ENCODE measurements at places on chromosomes 4 and X.

DNA sequence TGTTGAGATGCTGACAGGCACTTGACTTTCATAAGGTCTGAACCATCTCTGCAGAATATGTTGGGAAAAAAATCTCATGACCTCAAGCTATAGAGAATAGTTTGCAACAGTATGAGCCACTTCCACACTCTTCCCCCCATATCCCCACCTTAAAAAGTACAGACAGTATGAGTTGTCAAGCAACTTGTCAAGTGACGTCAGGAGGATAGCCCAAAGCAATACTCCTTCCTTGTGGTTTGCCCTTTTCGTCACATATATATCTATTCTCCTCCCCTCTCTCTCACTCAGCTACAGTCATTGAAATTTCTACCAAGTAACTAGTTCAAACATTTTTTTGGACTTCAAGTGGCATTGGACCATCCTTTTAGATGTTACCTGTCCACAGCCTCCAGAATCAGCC is 67.7 kb downstream of the MCF2 start:
- no peak for DNase-seq

DNA sequence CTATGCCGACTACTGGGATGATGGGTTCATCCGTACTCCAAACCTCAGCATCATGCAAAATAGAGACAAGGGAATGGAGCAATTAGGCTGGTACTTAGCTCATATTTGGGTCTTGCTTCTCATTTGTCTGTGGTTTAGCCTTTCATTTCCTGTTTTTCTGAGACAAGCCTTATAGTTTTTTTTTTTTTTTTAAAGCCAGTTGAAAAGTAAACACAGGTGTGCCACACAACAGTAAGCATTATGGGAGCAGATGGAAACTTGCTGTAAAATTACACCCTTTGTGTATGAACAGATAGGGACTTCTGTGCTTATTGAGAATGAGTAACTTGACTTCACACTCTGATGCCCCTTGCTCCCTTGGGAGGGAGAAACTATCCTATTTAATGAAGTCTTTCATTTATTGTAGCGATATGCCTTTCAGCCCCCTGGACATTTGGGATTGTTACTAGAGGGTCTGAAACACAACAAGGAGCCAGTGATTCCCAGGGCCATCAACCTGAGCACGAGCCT is 13.7 kb downstream of the RASSF6 start:
- no peak for DNase-seq

DNA sequence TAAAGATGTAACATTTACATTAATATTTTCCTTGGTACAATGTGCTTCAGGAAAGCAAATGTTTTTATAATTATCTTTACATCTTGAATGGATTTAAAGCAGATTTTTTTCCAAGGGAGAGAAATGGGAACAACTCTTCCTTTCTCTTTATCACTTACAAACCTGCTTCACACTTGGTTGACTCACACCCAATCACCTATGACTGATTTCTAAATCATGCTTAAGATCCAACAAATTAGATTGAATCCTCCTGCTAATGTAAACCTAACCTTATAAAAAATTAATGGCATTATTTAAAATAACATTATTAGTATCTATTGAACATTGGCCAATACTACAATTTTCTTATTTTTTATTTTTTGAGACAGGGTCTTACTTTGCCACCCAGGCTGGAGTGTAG is 127.1 kb downstream of the INPP4B start:
- no peak for DNase-seq

DNA sequence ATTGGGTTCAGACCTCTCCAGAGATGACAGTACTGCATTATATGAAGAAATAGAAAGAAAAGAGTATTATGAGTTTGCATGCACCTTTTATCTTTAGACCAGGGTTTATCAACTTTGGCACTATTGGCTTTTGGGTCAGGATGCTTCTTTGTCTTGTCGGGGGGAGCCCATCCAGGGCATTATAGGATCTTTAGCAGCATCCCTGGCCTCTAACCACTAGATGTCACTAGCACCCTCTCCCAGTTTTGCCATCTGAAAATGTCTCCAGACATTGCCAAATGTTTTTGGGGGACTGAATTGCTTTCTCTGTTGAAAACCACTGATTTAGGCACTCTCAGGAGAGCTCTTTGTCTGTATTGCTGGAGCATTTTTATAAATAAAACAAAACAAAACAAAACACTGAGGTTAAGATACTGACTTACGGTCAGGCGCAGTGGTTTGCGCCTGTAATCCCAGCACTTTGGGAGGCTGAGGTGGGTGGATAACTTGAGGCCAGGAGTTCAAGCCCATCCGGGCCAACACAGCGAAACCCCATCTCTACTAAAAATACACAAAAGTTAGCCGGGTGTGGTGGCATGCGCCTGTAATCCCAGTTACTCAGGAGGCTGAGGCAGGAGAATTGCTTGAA is 23.6 kb downstream of the CA5B start:
- peak; percentile 14 for DNase-seq

- peak; percentile 58 for DNase-seq
Measured at GRCh38 chr4:112231779-112232713, at the start of gene AP1AR. AP1AR (plus strand) TSS chr4:112231787; CDS start chr4:112232092, 305 bp downstream.

DNA sequence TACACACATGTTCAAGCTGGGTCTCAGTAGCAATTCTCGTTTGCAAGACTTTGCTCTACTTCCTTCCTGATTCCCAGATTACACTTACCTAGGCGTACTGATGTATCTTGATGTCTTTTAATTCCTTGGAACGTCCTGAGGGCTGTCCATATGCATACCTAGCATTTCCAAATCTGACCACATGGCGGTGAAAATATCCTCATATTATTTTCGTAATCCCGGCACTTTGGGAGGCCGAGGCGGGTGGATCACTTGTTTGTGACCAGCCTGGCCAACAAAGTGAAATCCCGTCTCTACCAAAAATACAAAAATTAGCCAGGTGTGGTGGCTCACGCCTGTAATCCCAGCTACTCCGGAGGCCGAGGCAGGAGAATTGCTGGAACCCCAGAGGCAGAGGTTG is 1786.3 kb upstream of the TENM3 start:
- no peak for DNase-seq

GRCh38 chrX:1593286-1594271 is 2.2 kb downstream of the AKAP17A start:
- no peak for DNase-seq

GRCh38 chrX:44480591-44480990 is 62.1 kb downstream of the FUNDC1 start:
- no peak for DNase-seq

GRCh38 chr4:112673076-112673475 is 36.1 kb downstream of the LARP7 start:
- DNase-seq, result no peak

- DNase-seq, result no peak
Measured at GRCh38 chr4:708631-708933, 3.0 kb downstream of the PCGF3 start.

- DNase-seq, result no peak
Measured at GRCh38 chr4:62914758-62915157, 1494.5 kb downstream of the TECRL start.

DNA sequence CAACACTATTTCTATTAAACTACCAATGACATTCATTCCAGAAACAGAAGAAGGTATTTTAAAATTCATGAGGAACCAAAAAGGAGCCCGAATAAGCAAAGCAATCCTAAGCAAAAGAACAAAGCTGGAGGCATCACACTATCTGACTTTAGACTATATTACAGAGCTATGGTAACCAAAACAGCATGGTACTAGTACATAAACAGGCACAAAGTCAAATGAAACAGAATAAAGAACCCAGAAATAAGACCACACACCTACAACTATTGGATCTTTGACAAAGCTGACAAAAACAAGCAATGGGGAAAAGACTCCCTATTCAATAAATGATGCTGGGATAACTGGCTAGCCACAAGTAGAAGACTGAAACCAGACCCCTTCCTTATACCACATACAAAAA is 122.3 kb downstream of the ITIH6 start:
- no peak for DNase-seq

- DNase-seq, result no peak
Measured at GRCh38 chrX:132861076-132861475, 97.4 kb downstream of the HS6ST2 start.

DNA sequence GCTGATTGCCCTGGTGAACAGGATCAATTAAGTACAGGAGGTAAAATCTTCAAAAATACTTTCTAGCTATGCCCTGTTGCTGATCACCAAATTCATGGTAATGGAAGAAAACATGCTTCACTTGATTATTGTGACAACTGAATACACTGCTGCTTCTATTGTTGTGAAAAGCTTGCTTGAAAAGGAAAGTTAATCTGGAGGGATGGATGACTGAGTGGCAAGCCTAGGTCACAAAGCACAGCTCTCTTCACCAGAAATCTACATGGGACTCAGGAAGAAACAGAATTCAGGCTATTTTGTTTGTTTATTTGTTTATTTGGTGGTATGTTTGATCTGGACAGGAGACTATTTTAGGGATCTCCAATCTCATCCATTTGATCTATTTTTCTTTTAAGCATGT is 182.0 kb downstream of the MGST2 start:
- DNase-seq, result no peak

DNA sequence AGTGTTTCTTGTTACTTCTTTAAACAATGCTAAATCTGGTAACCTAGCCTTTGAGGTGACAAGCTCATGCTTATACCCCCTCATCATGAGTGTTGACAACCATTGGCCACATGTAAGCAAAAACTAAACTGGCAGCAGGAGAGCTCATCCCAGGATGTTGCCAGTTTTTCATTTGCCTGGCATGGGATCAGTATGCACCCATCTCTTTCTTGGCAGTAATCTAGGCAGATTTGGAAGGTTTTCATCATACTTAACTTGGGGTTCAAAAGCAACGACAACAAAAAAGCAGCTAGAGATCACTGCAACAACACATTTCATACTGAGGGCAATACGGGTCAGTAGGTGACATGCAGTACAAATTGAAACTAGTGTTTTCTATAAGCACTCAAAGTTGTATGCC is 122.0 kb downstream of the PPA2 start:
- no peak for DNase-seq

GRCh38 chr4:185035284-185035683 is 17.0 kb downstream of the HELT start:
- DNase-seq, result no peak

GRCh38 chr4:113179996-113180395 is 130.5 kb downstream of the ANK2 start:
- DNase-seq, result no peak

DNA sequence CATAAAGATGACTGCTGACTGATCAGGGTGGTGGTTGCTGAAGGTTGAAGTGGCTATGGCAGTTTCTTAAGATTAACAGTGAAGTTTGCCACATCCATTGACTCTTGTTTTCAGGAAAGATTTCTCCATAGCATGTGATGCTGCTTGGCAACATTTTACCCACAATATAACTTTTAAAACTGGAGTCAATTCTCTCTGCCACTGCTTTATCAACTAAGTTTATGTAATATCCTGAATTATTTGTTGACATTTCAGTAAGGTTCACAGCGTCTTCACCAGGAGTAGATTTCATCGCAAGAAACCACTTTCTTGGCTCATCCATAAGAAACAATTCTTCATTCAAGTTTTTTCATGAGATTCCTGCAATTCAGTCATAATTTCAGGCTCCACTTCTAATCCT is 166.5 kb upstream of the SPRY1 start:
- DNase-seq, result no peak

DNA sequence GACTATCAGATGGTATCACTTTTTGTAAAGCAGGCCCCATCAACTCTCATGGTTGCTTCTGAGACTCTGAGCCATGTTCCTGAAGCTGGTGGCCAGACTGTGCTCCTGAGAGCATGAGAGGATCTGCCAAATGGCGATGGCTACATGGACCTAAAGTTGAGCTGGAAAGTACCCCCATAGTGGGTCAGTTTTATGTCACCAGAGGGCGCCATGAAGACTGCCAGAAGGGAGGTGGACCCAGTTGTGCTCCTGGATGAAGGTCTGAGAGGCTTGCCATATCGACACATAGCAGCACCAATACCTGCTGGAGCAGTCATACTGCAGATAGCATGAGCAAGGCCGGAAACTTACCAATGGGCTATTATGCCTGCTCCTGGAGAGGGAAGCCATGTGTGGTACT is 105.7 kb downstream of the SLITRK2 start:
- DNase-seq, result no peak

- DNase-seq, result no peak
Measured at GRCh38 chrX:134146493-134146892, 90.5 kb upstream of the CCDC160 start.

Data from skin of body (tissue), 3 donors.